ENCODE measurements at places on chromosomes 6 and 20.

- DNase-seq, result peak; percentile 95
These were observed 12.1 kb upstream of the HINT3 start for GRCh38 chr6:125944434-125944816.

DNA sequence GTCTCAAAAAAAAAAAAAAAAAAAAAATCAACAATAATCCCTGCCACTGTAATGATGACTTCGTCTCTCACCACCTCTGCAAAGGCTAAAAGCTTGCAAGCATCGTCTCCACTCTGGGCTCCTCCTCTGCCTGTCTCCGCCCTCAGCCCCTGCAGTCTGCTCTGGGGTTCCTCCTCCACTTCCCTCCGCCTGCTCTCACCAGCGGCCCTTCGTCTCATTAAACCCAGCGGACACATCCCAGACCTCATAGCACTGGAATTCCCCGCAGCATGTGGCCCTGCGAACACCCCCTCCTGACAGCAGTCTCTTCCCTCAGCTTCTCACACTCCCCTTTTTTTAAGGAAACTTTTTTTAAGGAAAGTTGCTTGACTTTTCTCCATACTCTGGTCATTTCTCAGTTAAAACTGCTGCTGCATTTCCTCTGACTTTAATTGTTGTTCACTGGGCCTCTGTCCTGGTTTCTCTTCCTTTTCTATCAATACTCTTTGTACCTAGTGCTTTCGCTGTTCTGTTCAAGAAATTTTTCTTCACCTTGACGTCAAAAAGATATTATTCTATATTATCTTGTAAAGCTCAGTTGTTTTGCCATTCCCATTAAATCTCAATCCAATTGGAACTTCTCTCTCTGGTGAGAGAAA is 70.9 kb upstream of the PLEKHG1 start:
- DNase-seq, result no peak

DNA sequence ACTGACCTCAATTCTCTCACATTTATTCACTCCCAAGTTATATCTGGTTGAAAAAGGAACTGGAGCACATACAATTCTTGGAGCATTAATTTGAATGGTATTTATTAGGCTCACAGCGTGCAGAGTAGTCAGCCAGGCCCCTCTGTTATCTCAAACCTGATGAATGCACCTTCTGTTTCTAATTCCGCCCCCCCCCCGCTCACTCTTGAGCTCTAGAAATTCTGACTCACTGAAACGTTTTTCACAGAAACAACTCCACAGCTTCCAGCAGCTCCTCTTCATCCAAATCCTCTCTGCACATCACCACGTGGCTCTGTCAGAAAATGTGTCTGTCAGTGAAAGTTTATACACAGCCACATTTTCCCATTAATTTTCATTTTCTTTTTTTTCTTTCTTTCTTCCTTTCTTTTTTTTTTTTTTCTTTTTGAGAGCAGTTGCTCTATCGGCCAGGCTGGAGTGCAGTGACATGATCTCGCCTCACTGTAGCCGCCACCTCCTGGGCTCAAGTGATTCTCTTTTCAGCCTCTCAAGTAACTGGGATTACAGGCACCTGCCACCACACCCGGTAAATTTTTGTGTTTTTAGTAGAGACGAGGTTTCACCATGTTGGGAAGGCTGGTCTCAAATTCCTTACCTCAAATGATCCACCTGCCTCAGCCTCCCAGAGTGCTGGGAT is 109.4 kb downstream of the TBXT start:
- DNase-seq, result no peak

GRCh38 chr20:461254-462198 is 807 bp downstream of the TBC1D20 start:
- no peak for DNase-seq

DNA sequence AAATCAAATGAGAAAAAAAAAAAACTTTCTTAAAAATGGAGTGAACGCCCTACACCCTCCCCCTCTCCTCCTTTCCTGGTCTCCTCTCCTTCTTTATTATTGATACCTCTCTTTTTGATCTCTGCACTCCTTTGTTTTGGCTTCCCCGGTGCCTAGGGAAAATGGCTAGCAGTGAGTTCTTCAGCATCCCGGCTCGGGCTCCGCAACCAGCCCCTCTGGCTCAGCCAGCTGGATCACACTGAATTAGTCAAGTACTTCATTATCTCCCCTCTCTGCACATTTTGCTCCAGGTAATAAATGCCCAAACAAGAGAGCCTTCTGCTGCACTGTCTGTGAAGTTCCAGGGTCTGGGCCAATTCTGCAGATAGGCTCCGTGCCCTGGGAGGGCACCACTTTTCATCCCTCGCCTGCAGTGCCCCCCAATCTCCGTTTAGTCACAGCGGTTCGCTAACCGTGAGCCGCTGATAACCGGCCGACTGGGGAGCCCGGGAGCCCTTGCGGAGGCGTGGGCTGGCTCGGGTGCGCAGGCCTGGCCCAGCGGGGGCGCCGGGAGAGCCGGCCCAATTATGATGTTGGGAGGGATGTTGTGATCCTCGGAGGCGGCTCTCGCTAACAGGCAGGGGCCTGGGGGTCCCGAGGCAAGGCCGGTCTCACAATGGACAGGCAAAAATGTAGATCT is 301.9 kb downstream of the TFAP2A start:
- DNase-seq, result no peak

GRCh38 chr20:9928281-9928737 is 89.4 kb upstream of the PAK5 start:
- DNase-seq, result no peak
